NCI-H524 treated with DMSO at 0.1 percent for 48 hours (cell line): ENCODE measurements at places on chromosomes 11 and 22.

GRCh38 chr11:68495872-68496271, 35.3 kb downstream of the PPP6R3 start:
- no peak for DNase-seq

- no peak for DNase-seq
Measured at GRCh38 chr11:126466236-126467045, 111.0 kb downstream of the ST3GAL4 start.

DNA sequence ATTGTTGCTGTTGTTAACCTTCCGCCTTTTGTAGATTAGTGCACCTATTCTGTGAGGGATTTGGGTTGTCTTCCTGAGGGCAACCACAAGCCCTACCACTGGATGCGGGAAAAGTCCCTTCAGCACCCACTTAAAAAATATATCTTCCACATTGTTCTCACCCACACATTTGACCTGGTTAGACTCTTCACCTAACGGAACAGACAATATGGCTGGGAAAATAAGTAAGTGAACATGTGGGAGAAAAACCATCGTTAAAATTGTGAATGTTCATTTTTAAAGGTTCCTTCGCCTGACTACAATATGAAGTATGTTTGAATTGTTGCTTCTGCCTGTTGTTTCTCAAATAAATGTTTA, 72.0 kb upstream of the MPEG1 start:
- no peak for DNase-seq

GRCh38 chr11:96254087-96254486, 88.9 kb downstream of the MAML2 start:
- DNase-seq: no peak

- no peak for DNase-seq
Measured at GRCh38 chr11:45322111-45322705, 36.1 kb upstream of the SYT13 start.

GRCh38 chr11:106446955-106447354, 369.5 kb downstream of the AASDHPPT start:
- no peak for DNase-seq

- no peak for DNase-seq
Measured at GRCh38 chr11:74707602-74708510, 23.4 kb downstream of the CHRDL2 start.

GRCh38 chr22:37086184-37086583, 23.3 kb downstream of the TMPRSS6 start:
- DNase-seq: no peak

- DNase-seq: no peak
Measured at GRCh38 chr11:976431-977160, 50.9 kb downstream of the AP2A2 start.

GRCh38 chr11:84902445-84902844, 724.7 kb downstream of the DLG2 start:
- no peak for DNase-seq

- DNase-seq: no peak
Measured at GRCh38 chr11:24225501-24225900, 271.4 kb upstream of the LUZP2 start.

- no peak for DNase-seq
Measured at GRCh38 chr11:85316967-85317366, 310.2 kb downstream of the DLG2 start.

- DNase-seq: no peak
Measured at GRCh38 chr11:60211206-60211605, 28.3 kb upstream of the MS4A6A start.

DNA sequence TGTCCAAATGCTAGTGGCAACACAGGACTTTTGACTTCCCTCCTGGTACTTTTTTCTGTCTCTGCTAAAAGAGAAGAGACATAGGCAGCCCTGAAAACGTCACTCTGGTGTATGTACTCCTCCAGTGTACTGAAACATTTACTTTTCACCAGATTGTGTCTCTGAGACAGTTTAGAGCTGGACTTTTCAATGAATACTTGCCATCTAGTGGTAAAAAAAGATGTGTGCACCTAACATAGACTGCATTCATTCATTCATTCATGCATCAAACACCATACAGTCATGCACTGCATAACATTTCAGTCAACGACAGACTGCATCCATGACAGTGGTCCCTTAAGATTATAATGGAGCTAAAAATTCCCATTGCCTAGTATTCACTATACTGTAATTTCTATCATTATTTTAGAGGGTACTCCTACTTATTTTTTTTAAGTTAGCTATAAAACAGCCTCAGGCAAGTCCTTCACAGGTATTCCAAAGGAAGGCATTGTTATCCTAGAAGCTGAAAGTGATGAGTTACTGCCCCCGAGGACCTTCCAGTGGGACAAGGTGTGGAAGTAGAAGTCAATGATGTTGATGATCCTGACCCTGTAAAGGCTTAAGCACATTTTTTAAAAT, 186.2 kb downstream of the SPON1 start:
- DNase-seq: no peak

- no peak for DNase-seq
Measured at GRCh38 chr11:64887234-64887756, 8.9 kb upstream of the EHD1 start.

- no peak for DNase-seq
Measured at GRCh38 chr11:133382131-133382812, 150.0 kb downstream of the OPCML start.

DNA sequence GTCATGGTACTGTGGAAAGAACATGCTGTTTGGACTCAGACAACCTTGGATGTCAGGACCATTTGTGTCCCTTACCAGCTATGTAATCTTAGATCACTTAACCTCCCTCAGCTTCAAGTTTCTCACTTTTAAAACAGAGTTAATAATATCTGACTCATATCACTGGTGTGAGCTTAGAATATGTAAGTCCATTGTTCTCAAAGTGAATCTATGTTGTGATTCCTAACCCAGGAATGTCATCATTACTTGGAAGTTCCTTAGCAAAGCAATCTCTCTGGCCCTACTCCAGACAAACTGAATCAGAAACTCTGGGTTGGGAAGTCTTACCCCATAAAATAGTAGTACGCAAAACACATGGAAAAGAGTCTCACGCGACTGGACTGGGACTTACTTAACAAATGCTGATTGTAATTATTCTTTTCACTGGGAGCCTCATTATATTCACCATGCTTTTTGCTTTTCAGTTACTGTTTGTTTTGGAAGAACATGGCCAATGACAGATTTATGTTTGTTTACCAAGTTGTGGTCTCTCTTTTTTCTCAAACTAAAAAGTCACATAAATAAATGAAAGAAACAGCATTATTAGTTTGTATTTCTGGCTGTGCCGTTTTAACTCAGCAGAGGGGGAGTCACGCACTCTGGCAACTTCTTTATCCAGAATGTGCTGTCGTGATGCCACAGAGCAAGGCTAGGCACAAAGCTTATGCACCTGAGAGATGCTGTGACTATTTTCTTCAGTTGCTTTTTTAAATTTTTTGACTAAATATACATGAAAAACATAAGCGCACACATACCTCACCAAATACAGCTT, 217.7 kb upstream of the CTSC start:
- DNase-seq: no peak

- no peak for DNase-seq
Measured at GRCh38 chr11:124277804-124278203, 21.6 kb downstream of the OR8G5 start.

- no peak for DNase-seq
Measured at GRCh38 chr11:94000659-94001058, 20.5 kb upstream of the HEPHL1 start.

GRCh38 chr11:102929972-102930371, 25.6 kb downstream of the MMP13 start:
- no peak for DNase-seq

- DNase-seq: no peak
Measured at GRCh38 chr22:23057331-23057730, 13.0 kb upstream of the GNAZ start.

GRCh38 chr11:120095516-120095915, 42.4 kb downstream of the TRIM29 start:
- no peak for DNase-seq

- peak; percentile 37 for DNase-seq
Measured at GRCh38 chr11:29124470-29124869, 892.4 kb downstream of the KCNA4 start.

DNA sequence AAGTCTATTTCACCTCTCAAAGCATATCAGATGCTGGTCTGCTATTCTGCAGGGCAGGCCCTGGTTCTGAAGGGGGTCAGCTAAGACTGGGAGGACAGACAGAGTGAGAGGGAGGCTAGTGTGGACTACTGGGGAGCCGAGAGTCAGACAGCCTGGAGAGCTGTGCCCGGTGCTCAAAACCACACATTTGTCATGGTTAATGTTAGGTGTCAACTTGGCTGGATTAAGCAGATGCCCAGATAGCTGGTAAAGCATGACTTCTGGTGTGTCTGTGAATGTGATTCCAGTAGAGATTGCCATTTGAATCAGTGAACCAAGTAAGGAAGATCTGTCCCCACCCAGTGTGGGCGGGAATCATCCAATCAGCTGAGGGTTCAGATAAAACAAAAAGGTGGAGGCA, 102.6 kb downstream of the SNX19 start:
- DNase-seq: no peak

- DNase-seq: no peak
Measured at GRCh38 chr11:798093-798713, at the start of gene SLC25A22. SLC25A22 (minus strand) TSS chr11:798281; CDS start chr11:795006, 3,275 bp downstream.

DNA sequence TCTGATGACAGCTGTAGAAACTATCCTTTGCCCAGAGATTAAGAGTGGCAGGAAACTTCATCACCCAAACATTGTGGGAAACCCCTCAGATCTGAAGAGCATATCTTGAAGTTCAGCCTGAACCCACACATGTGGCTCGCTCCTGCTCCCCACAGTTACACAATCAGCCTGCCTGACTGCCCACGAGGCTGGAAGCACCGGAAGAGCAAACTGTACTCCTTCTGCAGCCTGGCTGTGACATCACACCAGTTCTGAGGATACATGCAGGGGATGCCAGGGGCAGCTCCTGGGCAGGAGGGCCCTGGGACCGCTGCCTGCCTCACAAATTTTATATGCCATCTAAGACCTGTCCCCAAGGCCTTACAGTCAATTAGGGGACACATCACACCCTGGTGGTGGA, 444.4 kb downstream of the BUD13 start:
- DNase-seq: no peak

DNA sequence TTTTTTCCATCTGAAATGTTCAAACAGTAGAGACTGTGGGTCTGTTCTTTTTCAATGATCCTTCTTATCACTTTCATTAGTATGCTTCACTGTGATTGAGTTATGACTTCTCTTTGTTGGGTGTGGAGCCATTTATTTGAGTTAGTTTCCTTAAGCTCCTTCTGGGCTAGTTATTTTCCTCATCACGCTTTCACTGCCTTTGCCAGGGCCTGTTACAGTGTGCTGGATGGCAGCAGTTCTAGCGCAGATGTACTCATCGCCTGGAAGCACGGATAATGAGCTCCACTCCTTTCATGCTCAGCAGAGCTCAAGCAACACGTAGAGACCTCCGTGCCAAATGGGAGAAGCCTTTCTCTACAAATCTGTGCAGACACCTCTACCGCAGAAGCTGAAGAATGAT, 7.0 kb upstream of the ARHGAP42 start:
- DNase-seq: no peak

DNA sequence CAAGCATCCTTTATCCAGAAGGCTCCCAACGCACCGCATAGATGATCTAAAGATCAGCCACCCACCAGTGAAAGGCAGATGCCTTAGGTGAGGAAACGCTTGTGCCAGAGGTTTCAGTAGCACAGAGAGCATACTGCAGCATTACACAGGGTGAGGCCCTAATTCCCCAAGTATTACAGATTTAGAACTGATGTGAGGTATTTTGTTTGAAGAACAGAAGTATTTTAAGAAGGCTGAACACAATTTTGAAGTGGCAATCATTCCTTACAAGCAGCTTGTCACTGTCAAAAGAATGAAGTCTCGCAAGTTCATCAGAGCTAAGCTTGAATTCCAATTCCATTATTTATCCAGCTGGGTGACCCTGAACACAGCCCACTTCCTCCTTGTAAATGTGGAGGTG, 70.0 kb upstream of the FAT3 start:
- DNase-seq: no peak

DNA sequence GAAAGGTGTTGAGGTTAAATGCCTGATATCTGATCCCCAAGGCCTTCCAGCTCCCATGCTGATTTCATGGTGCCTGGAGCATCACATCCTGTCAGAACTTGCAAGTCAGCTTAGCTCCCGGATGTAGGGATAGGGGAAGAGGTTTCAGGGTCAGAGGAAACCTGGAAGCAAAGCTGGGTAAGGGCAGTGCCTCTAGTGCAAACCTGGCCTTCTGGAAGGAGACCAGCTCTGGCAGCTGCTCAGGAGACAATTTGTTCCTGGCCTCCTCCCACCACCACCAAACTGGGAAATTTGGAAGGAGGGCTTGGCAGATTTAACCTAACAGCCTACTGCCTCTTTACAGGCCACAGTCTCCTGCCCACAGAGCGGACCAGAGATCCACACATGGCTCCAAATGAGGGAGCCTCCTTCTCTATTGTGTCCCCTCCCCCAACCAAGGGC, 9.2 kb upstream of the TSKU start:
- DNase-seq: no peak

DNA sequence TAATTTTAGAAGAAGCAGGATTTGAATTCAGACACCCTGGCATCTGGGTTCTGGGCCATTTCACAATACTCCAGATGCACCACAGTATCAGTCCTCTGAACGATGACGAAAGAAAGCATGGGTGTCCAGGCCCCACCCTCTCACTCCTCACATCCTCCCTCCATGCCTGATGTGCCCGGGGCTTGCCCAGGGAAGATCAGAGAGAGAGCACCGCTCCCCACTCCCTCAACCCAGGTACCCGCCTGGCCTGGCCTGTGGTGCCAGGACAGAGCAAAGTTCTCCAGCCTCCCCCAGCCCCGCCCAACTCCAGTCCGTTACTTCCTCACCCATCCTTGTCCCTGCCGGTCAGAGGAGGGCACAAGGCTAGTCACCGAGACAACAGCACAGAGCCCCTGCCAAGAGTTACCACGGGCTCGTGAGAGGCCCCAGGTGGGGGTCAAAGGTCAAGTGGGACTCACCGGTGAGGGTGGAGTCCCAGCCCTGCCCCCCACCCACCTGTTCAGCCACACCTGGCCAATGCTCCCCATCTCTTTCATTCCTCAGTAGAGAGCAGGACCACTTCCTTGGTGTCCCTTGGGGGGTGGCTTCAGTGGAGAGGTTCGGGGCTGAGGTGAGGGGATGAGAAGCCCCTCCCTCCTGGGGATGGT, 8.1 kb downstream of the BCL9L start:
- DNase-seq: no peak

- DNase-seq: no peak
Measured at GRCh38 chr22:36331912-36332622, 55.7 kb downstream of the MYH9 start.

- no peak for DNase-seq
Measured at GRCh38 chr22:43726322-43726721, 85.8 kb downstream of the EFCAB6 start.

- no peak for DNase-seq
Measured at GRCh38 chr11:115927823-115928329, 423.7 kb upstream of the CADM1 start.

- DNase-seq: no peak
Measured at GRCh38 chr11:111400595-111400994, 21.5 kb upstream of the POU2AF1 start.

GRCh38 chr11:90803366-90803765, 580.5 kb upstream of the CHORDC1 start:
- DNase-seq: no peak

GRCh38 chr22:40432625-40433024, 62.2 kb downstream of the SGSM3 start:
- no peak for DNase-seq
